ENCODE measurements at places on chromosomes 3 and 15.

DNA sequence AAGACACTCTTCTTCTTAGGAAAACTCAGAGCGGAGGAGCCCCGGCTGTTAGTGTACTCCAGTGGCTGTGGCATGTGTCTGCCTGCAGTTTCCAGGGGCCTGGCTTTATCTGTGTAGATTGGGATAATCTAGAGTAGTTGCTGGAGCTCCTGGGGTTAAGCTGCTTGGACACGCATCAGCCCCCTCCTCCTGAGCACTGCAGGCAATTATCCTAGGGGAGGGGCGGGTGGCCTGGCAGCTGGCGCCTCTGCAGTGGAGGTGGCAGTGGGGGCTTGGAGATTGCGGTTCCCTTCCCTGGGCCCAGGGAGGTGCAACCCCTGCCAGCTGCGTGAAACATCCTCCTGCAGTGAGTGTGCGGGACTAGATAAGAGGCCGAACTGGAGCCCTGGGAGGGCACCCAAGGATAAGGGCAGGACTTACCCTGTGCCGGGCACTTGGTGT lies 68.2 kb downstream of the EFCAB12 start:
- no peak for DNase-seq

DNA sequence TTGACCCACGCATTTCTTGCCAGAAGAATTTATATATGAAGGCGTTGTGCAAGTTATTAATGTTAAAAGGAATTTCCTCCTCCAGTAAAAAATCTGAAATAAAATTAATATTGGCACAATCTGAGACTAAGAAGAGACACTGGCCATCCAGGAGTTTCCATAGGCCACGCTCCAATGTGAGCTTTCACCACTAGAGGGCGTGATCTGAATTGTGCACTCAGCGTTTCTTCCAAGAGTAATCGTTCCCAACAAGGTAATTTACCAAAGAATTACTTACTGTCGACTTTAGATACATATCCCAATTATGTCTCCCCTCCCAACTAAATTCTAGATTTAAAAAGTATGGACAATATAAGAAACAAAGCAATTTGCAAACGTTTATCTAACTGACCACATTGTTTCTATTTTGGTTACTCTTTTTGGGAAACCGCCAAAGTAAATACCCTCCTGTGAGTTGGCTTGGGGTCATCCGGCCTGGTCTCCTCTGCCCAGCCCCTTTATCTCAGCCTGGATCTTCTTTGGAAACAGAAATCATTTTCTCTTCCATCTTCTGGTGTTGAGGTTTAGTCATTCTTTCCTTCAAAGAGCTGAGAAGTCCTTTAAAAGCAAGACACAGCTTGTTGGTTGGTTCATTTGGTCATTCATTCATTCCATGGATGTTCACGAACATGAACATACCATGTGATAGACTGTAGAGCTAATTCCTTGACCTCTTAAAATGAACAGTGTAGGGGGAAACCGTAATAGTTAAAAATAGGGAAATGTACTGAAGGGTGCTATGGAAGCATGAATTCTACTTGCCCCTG lies 26.2 kb downstream of the POLR2M start:
- peak; percentile 21 for DNase-seq

DNA sequence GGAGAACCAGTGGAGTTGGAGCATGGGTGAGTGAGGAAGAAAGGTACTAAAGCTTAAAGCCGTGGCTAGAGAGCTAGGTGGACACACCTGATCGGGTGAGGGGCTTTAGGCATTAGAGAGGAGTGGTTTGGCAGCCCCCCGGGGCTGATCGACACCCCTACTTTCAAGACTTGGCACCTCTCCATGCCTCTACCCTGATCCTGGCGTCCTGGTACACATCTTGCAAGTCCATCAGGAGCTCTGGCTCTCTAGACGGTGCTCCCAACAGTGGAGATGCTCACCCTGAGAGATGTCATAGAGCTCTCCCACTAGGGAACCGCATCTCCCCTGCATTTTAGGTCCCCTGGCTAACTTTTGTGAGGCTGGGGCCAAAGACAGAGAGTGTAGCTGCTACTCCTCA lies 98.1 kb downstream of the XXYLT1 start:
- no peak for DNase-seq

DNA sequence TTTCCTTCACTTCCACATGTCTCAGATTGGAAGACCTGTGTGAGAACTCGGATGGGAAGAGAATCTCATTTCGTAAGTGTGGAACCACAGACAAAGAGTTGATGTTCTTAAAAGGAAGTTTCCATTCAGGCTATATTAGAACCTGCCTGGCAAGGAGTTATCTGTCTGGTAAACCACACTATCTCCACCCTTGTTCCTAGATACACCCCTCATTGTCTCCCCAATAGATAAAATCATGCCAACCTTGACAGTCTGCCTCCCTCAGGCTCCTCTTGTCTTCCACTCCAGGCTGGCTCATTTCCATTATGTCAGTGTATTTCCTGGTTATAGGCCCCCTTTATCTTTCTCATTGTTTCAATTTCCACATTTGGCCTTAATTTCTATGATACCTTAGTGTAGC lies 89.2 kb downstream of the TMEM108 start:
- no peak for DNase-seq

GRCh38 chr15:78338781-78339180 lies 1.4 kb upstream of the CRABP1 start:
- no peak for DNase-seq

- DNase-seq: no peak
Measured at GRCh38 chr15:73539212-73540128, 93.7 kb downstream of the NPTN start.

GRCh38 chr15:92579931-92580470 lies 75.6 kb downstream of the FAM174B start:
- no peak for DNase-seq

- no peak for DNase-seq
Measured at GRCh38 chr3:81936817-81937216, 175.4 kb upstream of the GBE1 start.

All from ovary (tissue), 10 donors.